ENCODE measurements at places on chromosomes 16 and 17.
A peak's percentile ranks its signal among the peaks of the same experiment; 100 is the strongest.

DNA sequence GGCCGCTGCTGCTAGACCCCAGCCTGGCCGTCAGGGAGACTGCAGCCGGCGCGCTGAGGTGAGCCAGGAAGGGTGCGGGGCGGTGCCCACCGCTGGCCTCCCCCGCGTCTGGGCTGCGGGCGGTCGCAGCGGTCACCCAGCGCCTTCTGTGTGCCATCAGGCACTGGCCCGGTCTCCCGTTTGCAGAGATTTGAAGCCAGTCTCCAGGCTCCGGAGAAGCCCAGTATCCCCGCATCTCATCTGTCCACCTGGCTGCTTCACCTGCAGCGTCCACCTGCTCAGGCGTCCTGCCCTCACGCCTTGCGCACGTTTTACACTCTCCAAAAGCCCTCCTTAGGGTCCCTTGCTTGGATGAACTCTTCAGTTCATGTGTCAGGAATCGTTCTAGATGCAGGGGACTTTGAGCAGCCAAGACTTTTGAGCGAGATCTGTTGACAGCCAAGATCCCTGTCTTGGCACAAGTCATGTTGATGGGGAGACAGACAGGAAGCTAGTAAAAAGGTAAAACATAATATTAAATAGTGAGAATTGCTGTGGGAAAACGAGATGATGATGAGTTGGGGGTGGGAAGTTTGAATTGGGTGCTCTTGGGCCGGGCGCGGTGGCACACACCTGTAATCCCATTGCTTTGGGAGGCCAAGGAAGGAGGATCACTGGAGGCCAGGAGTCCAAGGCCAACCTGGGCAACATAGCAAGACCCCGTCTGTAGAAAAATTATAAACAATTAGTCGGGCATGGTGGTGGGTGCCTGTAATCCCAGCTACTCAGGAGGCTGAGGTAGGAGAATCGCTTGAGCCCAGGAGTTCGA lies 916 bp downstream of the HEATR3 start:
- DNase-seq: no peak

DNA sequence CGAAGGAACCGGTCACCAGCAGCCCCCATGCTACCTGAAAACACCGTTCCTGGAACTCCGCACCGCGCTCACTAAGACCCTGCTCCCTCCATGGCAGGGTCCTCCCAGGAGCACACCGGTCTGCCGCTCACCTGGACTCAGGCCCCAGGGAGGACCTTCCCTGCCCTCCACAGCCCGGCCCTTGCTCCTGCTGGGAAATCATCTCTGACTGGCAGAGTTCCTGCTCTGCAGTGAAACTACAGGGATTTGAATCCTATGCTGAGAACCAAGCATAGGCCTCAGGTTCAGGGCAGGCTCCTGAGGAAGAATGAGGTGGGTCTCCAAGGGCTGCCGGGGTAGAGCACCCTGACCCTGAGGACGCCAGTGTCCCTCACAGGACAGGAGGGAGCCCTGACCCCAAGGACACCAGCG lies 88.5 kb downstream of the KCNJ12 start:
- DNase-seq: no peak

- DNase-seq: no peak
Observed at GRCh38 chr16:52499060-52499440, 47.9 kb downstream of the TOX3 start.

GRCh38 chr17:81837641-81838040 lies 2.8 kb upstream of the PPP1R27 start:
- no peak for DNase-seq

GRCh38 chr17:36859706-36860105 lies 77.6 kb upstream of the LHX1 start:
- DNase-seq: no peak

GRCh38 chr17:68228817-68229570 lies 18.8 kb upstream of the AMZ2 start:
- DNase-seq: no peak

DNA sequence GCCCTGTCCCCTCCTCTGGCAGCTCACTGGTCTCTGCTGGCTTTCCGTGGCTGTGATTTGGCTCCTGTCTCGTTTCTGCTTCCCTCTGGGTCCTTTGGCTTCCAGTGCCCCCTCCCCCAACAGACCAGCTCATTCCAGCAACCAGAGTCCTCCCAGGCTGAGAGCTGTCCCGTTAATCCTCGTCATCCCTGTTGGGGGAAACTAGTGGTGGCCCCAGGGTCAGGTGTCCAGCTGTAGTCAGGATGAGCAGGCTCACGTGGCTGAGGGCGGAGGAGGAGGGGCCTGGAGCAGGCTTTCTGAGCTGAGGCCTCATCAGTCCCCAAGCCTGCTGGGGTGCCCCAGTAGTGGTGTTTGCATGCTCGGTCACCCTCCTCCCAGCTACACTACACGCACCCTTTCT lies 10.7 kb upstream of the CBX4 start:
- no peak for DNase-seq

GRCh38 chr17:42060231-42060630 lies 9.8 kb upstream of the C17orf113 start:
- DNase-seq: no peak

DNA sequence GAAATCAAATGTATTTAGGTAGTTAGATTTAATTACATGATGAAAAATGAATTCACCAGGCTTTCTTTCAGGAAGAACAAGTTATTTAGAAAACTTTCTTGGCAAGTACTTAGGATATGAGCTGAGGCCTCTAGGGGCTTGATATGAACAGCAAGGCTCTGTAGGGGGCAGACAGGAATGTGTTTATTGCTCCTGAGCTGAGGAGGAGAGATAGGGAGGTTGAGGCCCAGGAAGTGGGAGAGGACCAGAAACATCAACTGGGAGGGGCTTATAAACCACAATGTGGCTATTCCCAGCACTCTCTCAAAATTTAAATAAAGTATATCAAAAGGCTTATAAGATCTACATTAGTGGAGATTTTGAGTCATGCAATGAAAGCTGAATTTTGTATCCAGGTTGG lies 154.0 kb upstream of the MAF start:
- peak; percentile 51 for DNase-seq

GRCh38 chr17:44006272-44006597 lies 1.8 kb downstream of the NAGS start:
- DNase-seq: no peak

- no peak for DNase-seq
Observed at GRCh38 chr17:16294560-16294959, 58.7 kb downstream of the CENPV start.

DNA sequence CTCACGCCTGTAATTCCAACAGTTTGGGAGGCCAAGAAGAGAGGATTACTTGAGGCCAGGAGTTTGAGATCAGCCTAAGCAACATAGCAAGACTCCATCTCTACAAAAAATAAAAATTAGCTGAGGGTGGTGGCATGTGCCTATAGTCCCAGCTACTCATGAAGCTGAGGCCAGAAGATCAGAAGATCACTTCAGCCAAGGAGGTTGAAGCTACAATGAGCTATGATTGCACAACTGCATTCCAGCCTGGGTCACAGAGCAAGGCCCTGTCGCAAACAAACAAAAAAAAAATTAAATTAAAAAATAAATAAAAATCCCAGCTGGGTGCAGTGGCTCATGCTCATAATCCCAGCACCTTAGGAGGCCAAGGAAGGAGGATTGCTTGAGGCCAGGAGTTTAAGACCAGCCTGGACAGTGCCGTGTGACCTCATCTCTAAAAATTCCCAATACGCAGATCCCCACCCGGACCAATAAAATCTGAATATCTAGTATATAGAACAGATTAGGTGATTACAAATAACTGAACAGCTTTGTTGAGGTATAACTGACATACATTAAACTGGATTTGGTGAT lies 18.2 kb upstream of the ATF7IP2 start:
- no peak for DNase-seq

DNA sequence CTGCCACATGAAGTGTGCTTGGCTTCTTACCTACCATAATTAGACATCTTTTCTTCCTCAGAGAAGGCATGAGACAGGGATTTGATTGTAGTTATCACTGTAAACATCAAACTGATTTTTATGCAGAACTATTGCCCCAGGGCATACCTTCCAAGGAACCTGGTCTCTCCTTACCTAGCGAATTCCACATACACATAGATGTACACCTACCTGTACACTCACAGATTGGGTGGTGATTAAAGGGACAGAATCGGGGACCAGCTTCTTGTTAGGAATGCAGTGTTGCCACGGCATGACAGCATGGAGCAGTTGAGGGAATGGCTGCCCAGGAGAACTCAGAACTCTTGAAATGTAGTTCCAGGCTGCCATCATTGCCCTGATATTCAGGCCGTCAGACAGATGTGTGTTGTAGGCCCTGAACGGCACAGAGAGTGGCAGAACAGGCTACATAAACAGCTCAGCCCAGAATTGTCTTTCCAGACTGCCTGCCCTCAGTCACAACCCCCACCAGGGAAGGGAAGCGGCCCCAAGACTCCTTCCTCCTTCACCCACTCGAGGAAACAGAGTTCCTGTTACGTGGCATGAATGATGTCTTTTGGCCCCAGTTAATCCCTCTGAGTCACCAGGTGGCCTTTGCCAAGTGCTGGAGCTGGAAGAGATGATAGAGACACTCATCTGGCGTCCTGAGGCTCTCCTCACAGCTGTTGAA lies 17.8 kb upstream of the NAGLU start:
- DNase-seq: peak; percentile 97

- no peak for DNase-seq
Observed at GRCh38 chr16:13645601-13646245, 274.2 kb upstream of the ERCC4 start.

DNA sequence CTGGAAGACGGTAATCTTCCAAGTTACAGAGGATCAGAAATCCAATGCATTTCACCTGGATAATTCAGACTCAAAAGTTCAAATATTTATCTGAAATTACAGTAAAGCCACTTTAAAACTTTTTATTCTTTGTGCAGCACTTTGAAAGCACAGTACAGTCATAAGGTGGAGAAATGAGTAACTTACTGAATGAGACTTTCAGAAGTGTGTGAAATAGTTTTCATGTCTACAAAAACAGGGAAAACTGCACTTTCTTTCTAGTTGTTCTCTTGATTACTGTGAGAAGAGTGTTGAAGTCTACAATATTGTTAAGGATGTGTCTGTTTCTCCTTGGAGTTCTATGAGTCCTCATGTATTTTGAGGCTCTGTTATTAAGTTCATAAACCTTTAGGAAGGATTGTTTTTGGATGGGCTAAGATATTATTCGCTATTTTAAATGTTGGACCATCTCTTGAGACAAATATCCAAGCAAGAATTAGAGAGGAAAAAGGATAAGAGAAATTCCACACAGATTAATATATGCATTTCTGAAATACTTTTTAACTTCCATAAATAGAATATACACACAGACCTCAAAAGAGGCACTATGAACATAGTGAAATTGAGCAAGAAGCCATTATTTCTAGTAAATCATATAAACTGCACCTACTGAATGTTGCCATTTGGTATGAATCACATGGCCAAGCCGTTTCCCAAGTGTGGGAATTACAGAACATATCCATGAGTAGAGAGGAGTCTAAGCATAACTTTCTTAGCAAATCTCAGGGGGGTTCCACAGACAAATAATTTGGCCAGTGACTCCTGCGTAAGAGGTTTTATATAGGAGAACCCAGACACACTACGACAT lies 83.6 kb upstream of the PLEKHM1 start:
- DNase-seq: peak; percentile 27

DNA sequence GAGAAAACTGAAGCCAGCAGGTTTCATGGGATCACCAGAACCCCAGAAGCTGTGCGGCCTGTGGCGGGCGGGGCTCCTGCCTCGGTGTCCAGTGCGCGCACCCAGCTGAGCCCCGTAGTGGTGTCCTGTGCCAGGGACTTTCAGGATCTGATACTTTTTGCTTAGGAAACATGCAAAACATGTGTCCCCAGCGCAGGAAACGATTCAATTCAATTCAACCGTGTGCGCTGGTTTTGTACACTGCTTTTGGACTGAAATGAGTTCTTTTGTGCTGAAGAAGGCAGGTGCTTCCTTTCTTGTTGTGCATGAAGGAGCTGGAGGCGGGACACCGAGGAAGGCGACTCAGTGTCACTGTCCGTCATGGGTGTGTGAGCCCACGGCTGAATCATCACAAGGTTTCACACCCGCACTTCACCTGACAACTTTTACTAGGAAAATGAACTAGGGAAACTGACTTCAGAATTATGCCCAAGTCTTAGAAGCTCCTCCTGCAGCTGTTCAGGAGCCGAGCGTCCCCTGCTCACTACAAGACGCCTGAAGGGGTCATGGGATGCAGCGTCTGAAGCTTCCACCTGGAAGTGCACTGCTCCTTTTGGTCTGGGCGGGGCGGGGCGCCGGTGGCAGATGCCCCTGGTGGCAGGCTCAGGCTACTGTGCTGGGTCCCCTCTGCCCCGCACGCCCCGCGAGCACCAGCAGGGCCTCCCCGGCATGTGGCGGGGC lies 31.4 kb upstream of the ZNF750 start:
- no peak for DNase-seq

GRCh38 chr17:64538508-64539130 lies 31.8 kb downstream of the CEP95 start:
- no peak for DNase-seq

DNA sequence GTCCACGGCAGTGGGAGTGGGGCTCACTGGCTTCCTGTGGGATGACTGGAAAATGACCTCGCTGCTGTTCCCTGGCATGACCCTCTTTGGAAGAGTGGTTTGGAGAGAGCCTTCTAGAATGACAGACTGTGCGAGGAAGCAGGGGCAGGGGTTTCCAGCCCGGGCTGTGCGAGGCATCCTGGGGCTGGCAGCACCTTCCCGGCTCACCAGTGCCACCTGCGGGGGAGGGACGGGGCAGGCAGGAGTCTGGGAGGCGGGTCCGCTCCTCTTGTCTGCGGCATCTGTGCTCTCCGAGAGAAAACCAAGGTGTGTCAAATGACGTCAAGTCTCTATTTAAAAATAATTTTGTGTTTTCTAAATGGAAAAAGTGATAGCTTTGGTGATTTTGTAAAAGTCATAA lies 7.8 kb upstream of the RNF213 start:
- DNase-seq: no peak

DNA sequence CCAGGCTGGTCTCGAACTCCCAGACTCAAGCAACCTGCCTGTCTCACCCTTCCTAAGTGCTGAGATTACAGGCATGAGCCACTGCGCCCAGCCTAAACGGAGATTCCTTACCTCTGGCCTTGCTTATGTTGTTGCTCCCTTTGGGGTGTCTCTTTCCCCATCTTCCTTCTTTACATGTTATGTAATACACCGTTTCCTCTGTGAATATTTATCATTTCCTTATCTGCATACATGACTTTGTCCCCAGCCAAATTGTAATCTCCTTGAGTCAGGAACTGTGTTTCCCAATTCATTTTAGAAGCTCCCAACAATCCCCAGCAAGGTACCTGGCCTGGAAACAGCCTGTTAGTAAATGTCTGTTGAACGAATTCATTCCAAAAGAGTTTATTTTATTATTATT lies 15.7 kb downstream of the COPZ2 start:
- no peak for DNase-seq

DNA sequence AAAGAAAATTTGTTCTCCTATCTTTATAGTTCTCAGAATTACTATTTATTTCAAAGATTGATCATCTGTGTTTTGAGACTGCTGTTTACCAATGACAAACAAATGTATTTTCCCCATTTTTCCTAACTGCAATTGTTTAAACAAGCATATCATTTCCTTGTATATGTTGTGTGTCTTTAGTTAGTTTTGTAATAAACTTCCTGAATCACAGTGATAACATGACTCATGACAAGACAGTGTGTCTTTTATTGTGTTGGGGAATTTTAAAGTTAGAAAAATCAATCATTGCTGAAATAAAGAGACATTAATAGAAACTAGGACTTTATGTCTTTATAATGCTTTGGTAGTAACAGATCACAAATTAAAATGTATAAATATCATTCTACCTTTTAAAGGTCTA lies 348.5 kb downstream of the KCNJ2 start:
- DNase-seq: no peak

- DNase-seq: no peak
Observed at GRCh38 chr16:28879261-28879840, 1.1 kb downstream of the ATP2A1 start.

GRCh38 chr16:86181526-86181925 lies 282.6 kb downstream of the IRF8 start:
- no peak for DNase-seq
